ENCODE measurements at places on chromosomes 2 and 18. TPM values are rescaled to one million over a fixed set of nuclear protein-coding genes. Genes with fewer than 3 reads are reported as not detected.

- no peak for DNase-seq
Measured at GRCh38 chr2:172930871-172931255, 144.8 kb upstream of the MAP3K20 start.

DNA sequence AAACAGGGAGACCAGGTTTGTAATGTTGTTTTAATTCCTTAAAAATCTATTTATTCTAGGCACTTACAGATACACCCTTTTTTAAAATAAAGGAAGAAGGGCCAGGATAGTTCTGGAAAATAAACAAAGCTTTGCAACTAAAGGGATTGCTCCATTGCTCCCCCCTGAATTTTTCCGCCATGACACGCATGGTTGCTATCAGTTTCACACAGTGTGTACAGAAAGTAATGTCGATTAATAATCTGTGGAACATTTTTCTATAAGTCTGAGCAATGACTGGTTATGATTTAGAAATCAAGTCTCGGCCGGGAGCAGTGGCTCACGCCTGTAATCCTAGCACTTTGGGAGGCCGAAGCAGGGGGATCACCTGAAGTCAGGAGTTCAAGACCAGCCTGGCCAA lies 90.8 kb downstream of the GAREM1 start:
- no peak for DNase-seq

GRCh38 chr2:216985658-216986141 lies 125.8 kb upstream of the TNP1 start:
- no peak for DNase-seq

Gene CTNNA2
- total RNA-seq, result 0.62 TPM

DNA sequence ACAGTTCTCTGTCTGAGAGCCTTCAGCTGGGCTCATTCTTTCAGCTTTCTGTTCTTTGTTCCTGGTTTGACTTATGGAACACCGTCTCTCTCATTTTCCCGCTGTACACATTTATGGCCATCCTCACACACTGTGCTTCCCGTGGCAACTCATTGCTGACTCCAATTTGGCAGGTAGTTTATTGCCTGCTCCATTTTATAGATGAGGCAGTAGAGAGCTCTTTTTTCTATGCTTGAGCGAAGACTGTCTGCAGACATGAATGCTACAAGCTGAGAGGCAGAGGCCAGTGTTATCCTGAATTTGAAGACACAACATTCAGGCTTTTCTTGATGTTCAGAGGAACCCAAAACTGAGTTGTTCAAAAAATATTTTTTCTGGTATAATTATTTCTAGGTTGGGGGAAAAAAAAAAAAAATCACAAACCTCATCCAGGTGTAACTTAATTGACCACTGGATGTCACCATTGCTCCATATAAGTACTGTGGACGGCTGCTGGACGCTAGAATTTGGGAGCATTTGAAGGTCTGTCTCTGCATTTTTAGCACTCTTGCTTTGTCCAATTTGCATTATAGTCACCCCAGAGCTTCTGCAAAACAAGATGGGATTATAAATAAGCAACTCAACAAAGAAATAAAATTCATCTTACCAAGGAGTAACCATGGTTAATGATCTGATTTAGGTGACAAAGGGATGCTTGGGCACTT lies 83.5 kb downstream of the HRH4 start:
- peak; percentile 80 for DNase-seq

Gene SLC30A3
- total RNA-seq, result 0.18 TPM

GRCh38 chr18:48818329-48819254 lies 132.2 kb downstream of the SMAD7 start:
- no peak for DNase-seq

Gene TUBA3E
- total RNA-seq, result not detected

Gene THSD7B
- 0.93 TPM for total RNA-seq

DNA sequence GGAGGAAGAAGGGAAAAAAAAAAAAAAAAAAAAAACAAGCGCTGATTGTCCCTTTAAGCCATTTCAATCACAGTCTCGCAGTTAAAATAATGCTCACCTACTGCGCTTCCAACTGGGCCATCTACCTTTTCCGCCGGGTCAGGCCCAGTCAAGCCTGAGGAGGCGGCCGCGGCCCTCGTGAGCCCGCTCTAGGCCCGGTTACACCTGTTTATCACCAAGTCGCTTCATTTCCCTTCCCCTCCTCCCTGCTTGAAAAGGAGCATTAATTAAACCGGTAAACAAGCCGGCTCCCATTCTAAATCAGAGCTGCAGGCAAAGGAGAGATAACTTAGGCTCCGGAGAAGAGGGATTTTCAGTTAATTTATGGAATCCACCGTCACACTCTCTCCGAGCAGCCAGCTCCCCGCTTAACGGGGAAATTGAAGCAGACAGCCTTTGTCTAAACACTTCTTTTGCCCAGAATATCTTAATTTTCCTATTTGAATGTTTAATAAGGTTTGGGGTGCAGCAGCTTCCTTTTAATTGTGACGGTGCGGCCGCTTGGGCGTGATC lies 140.1 kb upstream of the SIX3 start:
- no peak for DNase-seq

- DNase-seq, result no peak
Measured at GRCh38 chr18:46222710-46223360, 118.7 kb downstream of the HAUS1 start.

GRCh38 chr2:170818752-170819470 lies 2.2 kb downstream of the GAD1 start:
- DNase-seq, result no peak

GRCh38 chr18:7336623-7337022 lies 105.7 kb downstream of the LRRC30 start:
- no peak for DNase-seq

GRCh38 chr2:196718419-196719109 lies 79.0 kb downstream of the CCDC150 start:
- peak; percentile 38 for DNase-seq

Gene CCDC88A
- 66.2 TPM for total RNA-seq

Gene GRHL1
- total RNA-seq, result 1.0 TPM

Gene HNRNPLL
- total RNA-seq, result 38.4 TPM

Gene NEDD4L
- 24.8 TPM for total RNA-seq

DNA sequence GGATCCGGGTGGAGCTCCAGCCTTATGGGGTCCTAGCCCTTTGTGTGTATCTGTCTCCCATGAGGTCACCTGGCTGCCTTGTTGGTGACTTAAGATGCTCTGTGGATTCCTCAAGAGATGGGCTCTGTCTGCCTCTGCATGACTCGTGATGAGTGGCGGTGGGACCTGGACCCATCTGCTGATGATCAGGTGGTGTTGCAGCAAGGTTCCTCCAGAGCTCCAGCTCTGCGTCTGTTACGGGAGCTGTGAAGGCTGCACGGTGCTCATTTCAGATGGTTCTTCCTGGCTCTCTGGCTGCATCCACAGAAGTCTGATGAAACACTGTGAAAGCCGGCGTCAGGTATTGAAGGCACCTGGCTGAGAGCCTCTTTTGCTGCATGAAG lies 2.4 kb downstream of the AGAP1 start:
- DNase-seq, result no peak

Gene MSH2
- 28.9 TPM for total RNA-seq

Gene C2orf80
- total RNA-seq, result not detected

DNA sequence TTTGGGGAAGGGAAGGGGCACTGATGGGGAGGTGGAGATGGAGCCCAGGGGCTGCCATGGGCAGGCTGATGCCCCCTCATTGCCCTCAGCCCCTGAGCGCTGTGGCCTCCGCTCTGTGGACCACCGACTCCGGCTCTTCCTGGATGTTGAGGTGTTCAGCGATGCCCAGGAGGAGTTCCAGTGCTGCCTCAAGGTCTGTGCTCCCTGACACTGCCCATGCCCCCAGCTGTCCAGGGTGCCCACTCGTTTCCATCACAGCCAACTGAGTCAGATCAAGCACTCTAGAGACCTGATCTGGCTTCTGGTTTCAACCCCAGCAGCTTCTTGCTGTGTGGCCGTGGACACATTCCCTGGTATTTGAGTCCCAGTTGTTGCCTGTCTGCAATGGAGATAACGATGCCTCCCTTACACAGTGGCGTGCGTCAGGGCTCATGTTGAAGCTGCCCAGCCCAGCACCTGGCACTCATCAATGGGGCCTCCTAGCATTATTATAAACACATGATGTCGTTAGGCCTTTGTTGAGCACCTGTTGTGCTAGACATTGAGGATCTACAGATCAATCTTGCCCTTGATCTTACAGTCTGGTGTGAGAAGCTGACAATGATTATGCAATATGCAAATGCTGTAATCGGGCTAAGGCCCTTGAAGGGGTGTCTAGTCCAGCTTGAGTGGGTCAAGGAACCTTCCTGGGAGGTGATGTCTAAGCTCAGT lies 14.4 kb downstream of the STK11IP start:
- no peak for DNase-seq

Gene FAM228A
- 0.22 TPM for total RNA-seq

Gene TBR1
- total RNA-seq, result not detected

DNA sequence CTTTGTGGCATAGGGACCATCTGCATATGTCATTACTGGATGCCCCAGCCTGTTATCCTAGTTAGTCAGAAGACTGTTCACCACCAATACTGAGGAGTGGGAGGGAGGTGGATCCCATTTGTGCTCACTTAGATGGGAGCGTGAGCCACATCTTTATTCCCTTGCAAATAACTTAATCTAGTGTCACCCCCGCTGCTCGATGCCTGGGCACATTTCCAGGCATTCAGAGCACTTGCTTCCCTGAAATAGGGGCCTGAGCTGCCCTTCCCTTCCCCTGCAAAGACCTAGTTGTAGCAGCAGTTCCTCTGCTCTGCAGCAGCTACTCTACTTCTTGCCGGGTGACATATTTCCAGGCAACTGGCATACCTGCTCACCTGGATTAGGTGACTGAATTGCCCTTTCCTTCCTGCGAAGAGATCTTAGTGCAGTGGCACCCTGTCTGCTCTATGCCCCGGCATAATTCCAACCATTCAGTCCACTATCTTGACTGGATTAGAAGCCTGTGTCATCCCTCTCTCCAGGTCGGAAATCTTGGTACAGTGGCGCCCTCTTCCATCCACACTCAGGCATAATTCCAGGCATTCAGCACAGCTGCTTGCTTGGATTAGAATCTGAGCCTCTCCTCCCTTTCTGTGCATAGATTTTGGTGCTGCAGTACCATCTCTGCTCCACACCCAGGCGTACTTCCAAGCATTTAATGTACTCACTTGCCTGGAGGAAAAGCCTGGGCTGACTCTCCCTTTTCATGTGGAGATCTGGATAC lies 1389.1 kb upstream of the TMEFF2 start:
- no peak for DNase-seq

DNA sequence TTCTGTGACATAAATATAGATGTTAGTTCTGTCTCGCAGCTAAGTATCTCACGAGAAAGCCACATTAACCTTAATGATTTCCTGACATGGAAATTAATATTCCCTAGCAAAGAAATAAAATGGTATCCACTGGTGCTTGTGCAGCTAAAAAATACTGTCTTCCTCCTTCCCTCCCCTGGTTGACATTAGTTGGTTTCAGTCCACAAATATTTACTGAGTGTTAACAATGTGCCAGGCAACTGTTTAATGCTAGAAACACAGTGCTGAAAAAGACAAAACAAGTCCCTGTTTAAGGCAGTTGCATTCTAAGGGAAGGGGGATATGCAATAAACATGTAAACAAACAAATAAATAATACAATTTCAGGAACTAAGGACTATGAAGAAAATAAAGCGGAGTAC lies 44.2 kb upstream of the VPS54 start:
- DNase-seq, result no peak

GRCh38 chr2:207417301-207417718 lies 112.5 kb upstream of the CREB1 start:
- no peak for DNase-seq

Gene NT5C1B
- not detected for total RNA-seq

- DNase-seq, result no peak
Measured at GRCh38 chr2:140269000-140269399, 1488.8 kb upstream of the NXPH2 start.

- no peak for DNase-seq
Measured at GRCh38 chr18:26867471-26867870, 2.0 kb upstream of the AQP4 start.

DNA sequence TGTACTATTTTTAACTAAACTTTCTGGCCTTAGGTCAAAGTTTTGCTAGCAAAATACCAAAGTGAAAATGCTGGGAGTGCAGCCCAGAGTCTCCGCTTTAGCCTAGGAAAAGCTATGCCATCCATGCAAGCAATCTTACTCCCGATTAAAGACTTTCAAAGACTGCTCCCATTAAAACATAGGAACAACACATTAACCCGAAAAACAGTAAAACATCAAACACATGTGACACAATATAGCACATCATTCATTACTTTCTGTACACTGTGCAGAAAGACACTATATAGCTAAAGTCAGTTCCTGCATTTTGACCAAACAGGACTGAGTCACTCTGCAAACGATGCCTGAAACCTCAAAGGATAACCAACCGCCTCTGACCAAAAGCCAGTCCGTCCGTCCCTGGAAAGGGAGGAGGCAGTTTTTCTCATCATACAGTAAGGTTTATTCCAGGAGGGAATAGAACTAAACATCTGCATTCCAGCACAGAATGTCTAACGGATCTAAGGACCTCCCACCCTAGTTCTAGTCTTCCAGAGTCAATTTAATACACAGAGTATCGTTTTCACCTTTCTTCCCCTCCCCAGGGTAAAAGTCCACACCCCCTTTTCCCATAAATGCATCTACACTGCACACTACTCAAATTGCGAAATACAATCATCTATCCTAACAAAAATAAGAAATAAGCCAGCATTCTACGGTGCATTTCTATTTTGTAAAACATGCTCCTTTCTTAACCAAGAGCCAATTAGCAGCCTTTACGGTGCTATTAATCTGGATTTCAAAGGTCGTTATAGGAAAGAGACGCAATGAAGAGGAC lies 1.7 kb downstream of the ROCK2 start:
- DNase-seq, result peak; percentile 72
